ENCODE measurements at places on chromosomes 12 and 14.

DNA sequence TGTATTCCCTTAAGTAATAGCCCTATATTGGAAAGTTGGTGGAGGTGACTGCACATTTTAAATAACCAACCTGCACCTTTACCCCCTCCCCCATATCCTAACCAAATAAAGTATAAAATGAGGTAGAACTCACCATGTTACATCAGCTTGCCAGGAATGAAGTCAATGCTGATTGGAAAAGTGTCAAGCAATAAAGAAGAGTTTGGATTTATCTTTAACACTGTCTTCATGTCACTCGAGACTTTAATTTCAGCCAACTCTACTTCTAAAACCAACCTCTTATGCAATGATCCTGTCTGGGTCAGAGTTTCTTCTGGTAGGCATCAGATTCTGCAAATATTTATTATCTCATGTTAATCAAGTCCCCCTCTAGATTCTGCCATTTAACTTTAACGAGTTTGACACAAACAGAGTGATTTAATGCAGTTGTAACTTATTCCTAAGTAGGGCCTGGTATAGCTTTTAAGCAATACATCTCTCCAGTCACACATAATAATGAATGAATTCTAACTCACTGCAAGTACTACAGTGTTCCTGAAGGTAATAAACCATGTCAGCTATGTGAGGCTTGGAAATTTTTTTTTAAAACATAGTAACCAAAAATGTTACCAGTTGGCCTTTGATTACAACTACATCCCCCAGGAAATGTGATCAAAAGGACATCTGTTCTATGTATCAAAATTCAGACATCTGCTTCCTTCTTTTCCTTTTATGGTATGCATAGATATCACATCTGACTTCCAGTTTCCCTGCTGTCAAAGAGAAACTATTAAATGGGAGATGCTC is 98.7 kb downstream of the ERGIC2 start:
- DNase-seq, result no peak

- peak; percentile 36 for DNase-seq
These were observed 3.1 kb downstream of the SINHCAF start for GRCh38 chr12:31322801-31323207.

DNA sequence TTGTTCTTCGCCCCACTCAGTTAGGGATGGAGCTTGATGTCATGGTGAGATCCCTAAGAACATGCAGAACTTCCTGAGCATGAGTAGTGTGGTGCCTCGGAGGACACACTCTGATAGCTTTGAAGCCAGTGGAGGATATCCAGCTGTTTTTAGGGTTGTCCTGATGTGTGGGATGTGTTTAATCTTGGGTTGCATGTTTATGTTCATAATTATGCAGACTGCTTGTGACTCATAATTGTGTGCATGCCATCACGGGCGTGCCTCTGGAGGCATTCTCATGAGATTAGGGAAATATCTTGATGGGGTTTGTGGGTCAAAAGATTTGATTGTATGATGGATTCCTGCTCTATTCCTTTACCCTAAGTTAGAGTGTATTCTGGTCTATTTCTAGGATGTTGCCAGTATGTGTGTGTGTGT is 267.4 kb upstream of the PELI2 start:
- peak; percentile 58 for DNase-seq

DNA sequence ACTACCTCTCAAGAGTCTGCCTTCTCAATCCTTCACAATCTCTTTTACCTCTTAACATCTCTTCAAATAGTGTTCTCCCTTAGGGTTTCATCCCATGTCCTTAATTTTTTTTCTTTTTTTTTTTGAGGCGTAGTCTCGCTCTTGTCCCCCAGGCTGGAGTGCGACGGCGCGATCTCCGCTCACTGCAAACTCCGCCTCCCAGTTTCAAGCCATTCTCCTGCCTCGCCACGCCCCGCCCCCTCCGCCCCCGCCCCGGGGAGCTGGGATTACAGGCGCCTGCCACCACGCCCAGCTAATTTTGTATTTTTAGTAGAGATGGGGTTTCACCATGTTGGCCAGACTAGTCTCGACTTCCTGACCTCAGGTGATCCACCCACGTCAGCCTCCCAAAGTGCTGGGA is 7.0 kb upstream of the BCAT1 start:
- DNase-seq, result no peak

- DNase-seq, result no peak
These were observed 30.6 kb upstream of the C2CD5 start for GRCh38 chr12:22574921-22575320.

GRCh38 chr12:120358412-120359100 is 10.4 kb downstream of the MSI1 start:
- no peak for DNase-seq
